ENCODE measurements at places on chromosomes 7 and 10.

- DNase-seq = no peak
These were observed 109.5 kb downstream of the PARP12 start for GRCh38 chr7:139953229-139953628.

- no peak for DNase-seq
These were observed 595 bp downstream of the TBL2 start for GRCh38 chr7:73577627-73578341.

GRCh38 chr10:11578802-11579255, 32.6 kb downstream of the USP6NL start:
- DNase-seq = no peak

DNA sequence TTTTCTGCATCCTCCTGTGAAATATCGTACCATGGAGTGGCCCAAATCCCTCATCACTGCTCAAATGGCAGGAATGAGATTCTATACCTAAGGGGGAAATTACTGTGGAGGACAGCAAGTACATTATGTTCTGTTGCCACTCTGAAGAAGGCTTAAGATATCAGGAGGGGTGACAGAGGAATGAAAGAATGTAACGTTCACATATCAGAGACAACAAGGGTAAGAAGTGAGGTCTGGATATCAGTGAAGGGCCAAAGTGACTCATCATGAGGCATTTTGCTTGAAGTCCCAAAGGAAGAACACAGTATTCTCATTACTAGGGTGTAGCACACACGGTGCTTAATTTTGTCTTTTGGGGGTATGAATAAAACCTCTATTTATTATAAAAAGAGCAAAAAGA, 71.5 kb upstream of the SLC13A1 start:
- no peak for DNase-seq

All from IMR-90 (cell line).